ENCODE measurements at places on chromosomes 1 and 21.

GRCh38 chr1:95304803-95305202 is 70.8 kb downstream of the RWDD3 start:
- no peak for DNase-seq

- DNase-seq: peak; percentile 43
Observed at GRCh38 chr1:159040206-159040605, 30.5 kb downstream of the IFI16 start.

GRCh38 chr1:40050863-40051262 is 10.3 kb downstream of the CAP1 start:
- no peak for DNase-seq

DNA sequence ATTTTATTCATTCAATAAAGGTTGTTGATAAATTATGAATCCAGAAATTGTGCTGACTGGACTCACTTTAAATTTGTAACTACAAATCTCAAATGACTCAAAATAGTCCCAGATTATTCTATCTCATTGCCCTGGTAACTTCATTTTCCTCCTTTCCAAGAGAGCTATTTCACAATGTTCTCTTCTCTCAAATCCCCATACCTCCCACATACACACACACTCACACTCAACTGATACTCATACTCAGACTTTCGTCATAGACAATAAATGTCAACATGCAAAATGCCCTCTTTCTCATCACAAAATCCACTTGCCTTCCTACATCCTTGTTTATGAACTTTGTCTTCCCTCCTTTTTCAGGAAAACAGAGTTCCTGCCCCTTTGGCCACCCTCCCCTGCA is 33.3 kb downstream of the EXTL2 start:
- peak; percentile 45 for DNase-seq

DNA sequence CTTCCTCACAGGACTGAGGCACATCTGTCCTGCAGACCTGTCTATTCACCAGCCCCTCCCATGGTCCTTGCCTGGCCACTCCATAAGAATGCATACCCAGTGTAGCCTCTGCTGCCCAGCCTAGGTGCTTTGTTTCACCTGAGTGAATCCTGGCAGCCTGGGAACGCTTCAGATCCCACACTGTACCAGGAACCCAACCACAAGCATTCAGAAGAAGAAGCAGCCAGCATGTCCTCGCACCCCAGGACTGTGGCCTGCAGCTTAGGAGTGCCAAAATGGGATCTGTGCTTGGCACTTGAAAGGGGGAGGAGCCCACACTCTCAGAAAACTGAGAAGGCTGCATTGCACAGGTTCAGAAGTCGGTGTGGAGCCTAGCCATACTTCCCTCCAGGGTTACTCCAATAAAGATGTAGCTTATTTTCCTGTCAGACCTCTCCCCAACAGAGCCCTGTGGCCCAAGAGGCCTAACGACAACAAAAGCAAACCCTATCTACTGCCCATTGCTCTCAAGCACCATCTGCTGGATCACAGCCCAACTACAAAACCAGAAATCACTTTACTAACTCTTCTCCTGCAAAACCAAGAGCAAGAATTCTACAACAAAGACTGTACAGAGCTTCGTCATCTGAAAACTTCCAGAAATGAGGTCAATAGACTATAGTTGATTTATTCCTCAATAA is 923.1 kb upstream of the NEGR1 start:
- DNase-seq: no peak

DNA sequence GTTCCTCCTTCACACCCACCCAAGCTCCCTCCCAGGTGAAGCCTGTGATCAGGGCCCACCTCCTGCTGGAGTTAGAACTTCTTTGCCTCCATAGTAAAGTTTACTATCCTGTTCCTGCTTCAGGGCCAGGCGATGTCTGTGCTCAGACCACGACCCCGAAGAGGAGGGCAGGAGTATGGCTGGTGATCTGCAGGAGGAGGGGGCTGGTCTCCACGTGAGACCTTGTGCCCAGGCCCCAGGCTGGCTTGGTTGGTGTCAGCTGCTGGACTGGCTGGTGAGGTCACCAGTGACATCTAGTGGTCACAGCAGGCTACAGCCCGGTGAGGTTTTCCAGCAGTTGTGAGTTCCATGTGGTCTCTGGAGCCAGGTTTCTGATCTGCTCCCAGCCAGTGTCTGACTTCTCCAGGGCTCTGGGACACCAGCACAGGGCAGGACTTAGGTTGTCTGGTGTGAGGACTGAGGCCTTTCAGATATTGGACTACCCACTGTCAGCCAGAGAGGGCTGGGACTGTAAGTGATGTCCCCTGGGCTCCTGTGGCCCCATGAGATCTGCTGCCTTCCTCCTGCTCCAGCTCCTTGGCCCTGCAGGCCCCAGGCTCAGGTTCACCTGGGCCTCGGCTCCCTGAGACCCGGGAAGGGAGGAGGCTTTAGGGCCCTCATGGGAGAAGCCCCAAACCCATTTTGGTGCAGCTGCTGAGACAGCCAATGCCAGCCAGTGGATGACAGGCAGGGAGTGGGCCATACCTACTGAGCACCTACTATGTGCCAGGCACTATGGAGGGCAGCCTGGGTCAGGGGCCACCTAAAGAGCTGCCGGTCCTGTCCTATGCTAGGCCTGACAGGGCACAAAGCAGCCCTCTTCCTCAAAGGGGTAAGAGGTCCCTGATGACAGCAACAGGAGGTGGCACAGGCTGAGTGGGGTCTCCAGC is 6.0 kb upstream of the UBL4B start:
- DNase-seq: peak; percentile 32

GRCh38 chr1:55012661-55013060 is 13.9 kb downstream of the BSND start:
- no peak for DNase-seq

- no peak for DNase-seq
Observed at GRCh38 chr1:171507435-171507834, 22.1 kb downstream of the PRRC2C start.

GRCh38 chr1:24525606-24526005 is 23.0 kb downstream of the RCAN3 start:
- DNase-seq: no peak

- DNase-seq: no peak
Observed at GRCh38 chr1:30880678-30881318, 27.8 kb downstream of the SDC3 start.

DNA sequence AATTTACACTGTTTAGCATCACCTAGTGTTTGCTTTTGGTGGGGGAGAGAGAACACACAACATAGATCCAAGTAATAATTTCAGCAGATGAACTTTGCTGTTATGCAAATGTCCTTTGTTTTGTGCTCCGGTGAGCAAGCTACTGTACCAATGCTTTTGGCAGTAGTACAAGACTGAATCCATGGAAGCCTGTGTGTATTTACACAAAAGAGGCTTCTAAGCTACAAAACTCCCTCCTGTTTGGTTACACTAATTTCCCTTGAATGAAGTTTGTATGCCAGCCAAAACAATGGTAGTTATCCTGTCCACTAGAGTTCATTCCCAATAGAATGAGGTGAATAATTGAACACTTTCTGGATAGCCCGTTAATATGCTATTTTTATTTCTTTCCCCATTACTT is 320.5 kb downstream of the KCTD3 start:
- no peak for DNase-seq

GRCh38 chr1:158941317-158941716 is 10.0 kb downstream of the PYHIN1 start:
- DNase-seq: no peak

DNA sequence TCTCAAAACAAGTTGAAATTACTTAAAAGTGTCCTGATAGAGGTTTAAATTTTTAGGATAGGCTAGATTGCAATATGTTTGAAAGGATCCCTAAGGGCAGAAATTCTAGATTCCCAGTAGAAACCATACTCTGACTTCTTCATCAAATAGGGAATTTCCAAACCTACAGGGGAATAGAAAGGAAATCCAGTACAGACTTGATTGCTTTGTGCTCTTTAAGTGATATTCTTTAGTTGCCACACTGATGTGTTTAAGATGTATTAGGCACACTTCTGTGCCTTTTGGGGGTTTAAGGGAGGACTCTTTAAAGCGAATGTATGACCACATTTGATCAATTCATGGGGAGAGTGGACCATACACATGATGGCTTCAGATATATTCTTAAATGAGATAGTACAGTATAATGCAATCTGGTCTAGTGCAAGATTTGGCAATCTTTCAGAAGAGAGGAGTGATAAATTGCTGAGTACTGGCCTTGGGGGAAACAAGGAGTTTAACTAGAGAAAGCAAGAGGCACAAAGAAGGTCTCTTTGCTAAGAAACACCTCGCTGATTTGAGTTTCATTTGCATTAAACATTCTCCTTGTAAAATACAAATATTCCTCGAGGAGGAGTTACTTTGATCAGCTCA is 268.8 kb upstream of the NR5A2 start:
- DNase-seq: no peak

GRCh38 chr1:97073936-97074335 is 352.4 kb downstream of the PTBP2 start:
- no peak for DNase-seq

GRCh38 chr21:41957991-41958766 is 4.4 kb upstream of the C2CD2 start:
- DNase-seq: peak; percentile 48

DNA sequence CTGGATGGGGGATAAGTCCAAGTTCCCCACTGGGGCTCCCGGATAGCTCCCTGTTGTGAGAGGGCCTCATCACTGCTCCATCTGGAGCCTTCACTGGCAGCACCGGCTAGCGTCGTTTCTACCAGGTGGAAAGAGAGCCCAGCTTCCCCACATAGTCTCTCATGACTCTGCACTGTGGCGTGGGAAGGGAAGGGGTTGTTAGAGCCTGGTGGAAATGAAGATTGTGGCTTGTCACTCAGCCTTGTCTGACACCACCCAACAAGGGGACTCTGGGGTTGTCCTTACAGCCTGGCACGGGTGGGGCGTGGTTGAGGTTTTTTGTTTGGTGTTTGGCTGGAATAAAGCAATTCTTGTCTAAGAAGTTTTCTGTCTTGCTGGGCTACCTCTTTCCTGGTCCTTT is 94.6 kb downstream of the ADARB1 start:
- DNase-seq: no peak

GRCh38 chr1:93694819-93695218 is 13.2 kb upstream of the BCAR3 start:
- no peak for DNase-seq

- no peak for DNase-seq
Observed at GRCh38 chr1:22140694-22141093, 2.2 kb downstream of the WNT4 start.

- no peak for DNase-seq
Observed at GRCh38 chr1:36528361-36529349, 45.9 kb upstream of the CSF3R start.

GRCh38 chr1:6603238-6603914 is 707 bp upstream of the KLHL21 start:
- DNase-seq: no peak

Measured in AG09309 (cell line).